ENCODE measurements at places on chromosomes 1 and 21.

GRCh38 chr1:112533029-112533428 lies 24.3 kb downstream of the WNT2B start:
- DNase-seq, result no peak

DNA sequence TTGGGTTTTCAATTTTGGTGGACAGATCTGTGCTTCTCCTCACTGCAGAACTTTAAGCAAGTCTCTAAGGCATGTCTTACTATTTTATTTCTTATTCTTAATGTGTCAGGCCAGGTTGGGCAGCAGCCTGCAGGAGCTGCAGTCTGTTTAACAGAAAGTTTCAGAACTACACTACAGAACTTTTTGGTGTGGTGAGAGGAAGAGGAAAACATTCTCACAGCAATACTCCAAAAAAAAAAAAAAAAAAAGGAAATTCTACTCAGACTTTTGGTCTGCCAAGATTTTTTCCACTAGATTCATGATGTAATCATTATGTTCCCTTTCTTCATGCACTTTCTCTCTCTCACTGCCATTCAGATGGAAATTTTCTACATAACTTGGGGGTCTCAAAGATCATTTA lies 255.2 kb downstream of the COL11A1 start:
- DNase-seq, result no peak

GRCh38 chr1:194133152-194133551 lies 946.7 kb upstream of the B3GALT2 start:
- no peak for DNase-seq

GRCh38 chr1:17187051-17187450 lies 17.9 kb upstream of the PADI1 start:
- no peak for DNase-seq

DNA sequence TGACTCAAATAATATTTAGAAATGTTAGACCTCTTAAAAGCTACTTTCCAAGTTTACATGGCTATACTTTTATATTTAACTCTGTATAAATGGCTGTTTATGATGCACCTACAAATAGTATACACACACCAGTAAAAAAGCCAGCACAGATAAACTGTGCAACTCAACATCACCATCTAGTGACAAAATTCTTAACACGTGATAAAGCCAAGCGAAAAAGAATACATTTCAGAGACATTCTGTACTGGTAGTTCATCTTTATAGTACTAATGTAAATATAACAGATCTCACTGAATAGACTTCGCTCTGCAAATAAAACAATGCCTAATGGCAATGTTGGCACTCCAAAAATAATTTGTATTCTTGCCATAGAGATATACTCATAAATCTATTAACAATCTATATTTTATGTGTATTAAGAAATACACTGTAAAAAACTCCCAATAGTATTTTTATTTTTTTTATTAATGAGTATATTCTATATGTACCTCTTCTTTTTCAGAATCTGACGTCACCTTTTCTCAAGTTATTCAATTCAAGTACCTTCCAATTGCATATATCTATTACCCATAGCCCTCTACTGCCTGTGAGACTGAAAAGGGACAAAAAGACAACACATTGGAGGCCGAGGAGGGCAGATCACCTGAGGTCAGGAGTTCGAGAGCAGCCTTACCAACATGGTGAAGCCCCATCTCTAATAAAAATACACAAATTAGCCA lies 100.2 kb downstream of the DPYD start:
- DNase-seq, result no peak

- DNase-seq, result no peak
Observed at GRCh38 chr1:69121723-69122122, 446.0 kb upstream of the LRRC7 start.

- no peak for DNase-seq
Observed at GRCh38 chr1:113282893-113283285, 107.4 kb upstream of the MAGI3 start.

DNA sequence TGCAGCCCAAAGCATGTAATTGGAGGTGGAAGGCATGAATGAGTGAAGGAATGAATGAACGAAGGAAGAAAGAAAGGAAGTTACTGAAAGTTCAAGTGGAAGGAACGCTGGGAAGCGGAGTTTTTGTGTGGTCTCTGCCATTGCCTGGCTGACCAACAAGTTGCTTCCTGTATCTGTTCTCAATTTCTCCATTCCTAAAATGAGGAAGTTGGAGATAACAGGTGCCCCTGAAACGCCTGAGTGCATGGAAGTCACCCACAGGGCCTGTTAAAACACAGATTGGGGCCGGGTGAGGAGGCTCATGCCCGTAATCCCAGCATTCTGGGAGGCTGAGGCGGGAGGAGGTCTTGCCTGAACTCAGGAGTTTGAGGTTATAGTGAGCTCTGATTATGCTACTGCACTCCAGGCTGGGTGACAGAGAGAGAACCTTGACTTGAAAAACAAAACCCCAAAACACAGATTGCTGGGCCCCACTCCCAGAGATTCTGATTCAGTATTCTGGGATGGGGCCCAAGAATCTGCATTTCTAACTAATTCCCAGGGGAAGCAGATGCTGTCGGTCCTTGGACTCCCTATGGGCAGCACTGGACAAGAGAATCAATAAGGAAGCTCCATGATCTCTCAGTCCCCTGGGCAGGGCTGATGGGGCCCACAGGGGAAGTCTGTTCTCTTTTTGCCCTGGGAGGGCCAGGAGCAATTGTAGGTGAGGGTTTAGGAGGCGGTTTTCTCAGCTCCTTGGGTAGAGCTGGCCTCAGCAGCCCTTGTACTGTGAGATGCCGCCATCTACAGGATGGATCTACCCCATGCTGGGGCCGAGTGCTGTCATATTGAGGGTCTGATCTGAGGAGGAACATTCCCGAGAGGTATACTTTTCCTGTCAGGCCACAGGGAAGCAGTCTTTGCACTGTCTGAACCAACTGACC lies 3.3 kb upstream of the CNR2 start:
- DNase-seq, result peak; percentile 5

DNA sequence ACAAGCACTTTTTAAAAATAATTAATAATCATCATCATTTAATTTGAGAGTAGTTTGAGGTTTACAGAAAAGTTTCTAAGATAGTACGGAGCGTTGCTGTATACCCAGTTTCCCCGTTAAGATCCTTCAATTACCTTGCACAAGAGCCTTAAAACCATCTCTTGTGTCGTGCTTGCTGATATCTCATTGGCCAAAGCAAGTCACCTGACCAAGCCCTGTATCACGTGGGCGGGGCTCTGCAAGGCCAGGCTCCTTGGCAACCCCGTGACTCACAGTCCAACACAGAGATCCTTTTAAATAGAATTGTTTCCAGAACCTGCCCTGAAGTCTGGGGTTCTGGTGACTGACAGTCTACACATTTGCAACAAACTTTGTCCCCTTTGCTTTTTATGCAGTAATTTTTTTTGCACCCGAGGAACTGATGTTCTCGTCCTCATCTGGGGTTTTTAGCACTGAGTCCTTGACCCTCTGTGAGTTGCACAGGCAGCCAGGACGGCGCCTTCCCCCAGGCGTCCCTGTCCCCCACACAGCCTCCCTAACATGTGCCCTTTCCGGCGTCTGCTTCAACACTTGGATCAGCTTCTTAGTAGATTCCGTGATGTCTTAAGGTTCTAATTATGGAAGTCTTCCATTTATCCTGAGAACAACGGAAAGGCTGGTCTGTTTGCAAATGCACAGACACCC lies 183.3 kb upstream of the TMEM51 start:
- DNase-seq, result no peak

DNA sequence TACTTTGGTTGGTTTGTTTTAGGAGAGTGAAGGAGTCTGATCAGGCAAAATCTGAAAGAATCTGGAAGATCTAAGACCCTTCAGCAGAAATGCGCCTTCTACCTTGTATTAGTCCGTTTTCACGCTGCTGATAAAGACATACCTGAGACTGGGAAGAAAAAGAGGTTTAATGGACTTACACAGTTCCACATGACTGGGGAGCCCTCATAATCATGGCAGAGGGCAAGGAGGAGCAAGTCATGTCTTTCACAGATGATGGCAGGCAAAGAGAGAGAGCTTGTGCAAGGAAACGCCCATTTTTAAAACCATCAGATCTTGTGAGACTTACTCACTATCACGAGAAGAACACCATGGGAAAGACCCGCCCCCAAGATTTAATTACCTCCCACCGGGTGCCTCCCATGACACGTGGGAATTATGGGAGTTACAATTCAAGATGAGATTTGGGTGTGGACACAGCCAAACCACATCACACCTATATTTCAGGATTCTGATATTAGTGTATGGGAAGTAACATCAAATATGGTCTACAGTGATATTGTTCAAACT lies 99.3 kb downstream of the GLUL start:
- no peak for DNase-seq

- DNase-seq, result no peak
Observed at GRCh38 chr1:110228381-110228780, 18.3 kb downstream of the KCNC4 start.

DNA sequence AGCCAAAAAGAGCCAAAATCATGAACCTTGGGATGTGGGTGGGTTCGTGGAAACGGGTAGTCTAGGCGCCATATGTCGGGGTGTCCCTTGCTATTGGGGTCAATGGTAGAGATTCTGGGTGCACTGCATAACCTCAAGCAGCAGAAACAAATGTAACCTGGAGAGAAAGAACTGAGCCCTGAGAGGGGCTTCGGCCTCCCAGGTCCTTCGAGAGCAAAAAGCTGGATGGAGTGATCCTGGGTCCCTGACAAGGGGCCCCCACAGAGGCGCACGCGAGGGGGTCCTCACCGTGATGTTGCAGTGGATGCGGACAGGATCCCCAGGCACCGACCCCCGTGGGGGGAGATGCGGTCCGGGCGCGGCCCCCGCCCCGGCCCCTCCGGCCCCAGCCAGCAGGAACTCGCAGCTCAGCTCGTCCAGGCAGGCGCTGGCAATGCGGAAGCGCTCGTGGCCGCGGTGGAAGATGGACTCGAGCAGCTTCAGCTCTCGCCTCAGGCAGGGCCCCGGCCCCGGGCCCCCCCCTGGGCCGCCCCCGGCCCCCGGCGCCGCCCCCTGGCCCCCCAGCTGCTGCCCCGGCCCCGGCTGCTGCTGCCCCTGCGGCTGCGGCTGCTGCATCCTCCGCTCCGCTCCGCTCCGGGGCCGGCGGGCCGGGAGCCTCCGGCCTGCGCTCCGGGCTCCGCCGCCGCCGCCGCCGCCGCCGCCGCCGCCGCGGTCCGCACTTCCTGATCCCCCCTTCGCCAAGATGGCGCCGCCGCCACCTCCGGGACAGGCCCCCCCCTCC lies at the start of gene UBE2Q1:
TSS of gene UBE2Q1 (minus strand) at position 724 of the 781 bp plus-strand sequence. CDS start at position 615, 109 bp downstream.
- DNase-seq, result no peak

DNA sequence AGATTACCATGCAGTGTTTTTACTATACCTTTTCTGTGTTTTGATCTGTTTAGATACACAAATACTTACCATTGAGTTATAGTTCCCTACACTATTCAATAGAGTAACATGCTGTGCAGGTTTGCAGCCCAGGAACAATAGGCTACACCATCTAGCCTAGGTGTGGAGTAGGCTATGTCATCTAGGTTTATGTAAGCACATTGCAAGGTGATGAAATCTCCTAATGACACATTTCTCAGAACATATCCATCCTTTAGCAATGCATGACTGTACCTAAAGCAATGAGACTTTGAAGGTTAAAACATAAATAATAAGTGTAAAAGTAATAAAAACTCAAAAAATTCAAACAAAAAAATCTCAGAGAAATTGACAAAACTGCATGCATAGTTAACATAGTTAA lies 358.6 kb downstream of the USH2A start:
- DNase-seq, result no peak

- no peak for DNase-seq
Observed at GRCh38 chr1:11462224-11462923, 16.6 kb upstream of the DISP3 start.

DNA sequence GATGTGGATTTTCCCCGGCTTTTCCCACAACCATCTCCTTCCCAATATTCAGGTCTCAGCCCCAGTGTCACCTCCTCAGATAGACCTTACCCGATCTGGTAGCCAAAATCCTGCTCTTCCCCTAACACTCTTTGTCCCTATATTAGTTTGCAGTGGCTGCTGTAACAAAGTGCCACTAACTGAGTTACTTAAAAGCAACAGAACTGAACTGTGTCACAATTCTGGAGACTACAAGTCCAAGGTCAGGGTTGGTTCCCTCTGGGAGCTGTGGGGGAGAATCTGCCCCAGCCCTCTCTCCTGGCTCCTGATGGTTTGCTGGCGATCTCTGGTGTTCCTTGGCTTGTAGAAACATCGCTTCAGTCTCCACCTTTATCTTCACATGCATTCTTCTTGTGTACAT lies 64.0 kb downstream of the NENF start:
- DNase-seq, result no peak

DNA sequence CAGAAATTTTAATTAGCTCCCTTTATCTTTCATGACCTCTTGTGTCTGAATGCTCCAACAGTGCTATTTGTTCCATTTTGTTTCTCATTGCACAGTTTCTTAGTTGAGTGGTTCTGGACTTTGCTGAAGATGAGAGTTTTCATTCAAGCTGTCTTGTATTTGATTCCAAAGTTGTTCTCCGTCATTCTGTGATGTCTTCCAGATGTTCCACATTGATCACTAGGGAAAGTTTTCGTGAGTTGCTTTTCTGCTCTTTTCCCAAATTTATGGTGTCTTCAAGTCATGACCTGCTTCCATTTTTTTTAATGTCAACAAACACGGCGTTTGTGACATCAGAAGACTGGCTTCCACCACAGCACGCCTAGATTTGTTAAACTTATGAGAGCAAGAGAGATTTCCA lies 575.5 kb downstream of the MRPL39 start:
- DNase-seq, result no peak

GRCh38 chr1:45444609-45445131 lies 46.3 kb downstream of the TESK2 start:
- DNase-seq, result no peak

- DNase-seq, result no peak
Observed at GRCh38 chr1:82227306-82228095, 426.8 kb downstream of the ADGRL2 start.

DNA sequence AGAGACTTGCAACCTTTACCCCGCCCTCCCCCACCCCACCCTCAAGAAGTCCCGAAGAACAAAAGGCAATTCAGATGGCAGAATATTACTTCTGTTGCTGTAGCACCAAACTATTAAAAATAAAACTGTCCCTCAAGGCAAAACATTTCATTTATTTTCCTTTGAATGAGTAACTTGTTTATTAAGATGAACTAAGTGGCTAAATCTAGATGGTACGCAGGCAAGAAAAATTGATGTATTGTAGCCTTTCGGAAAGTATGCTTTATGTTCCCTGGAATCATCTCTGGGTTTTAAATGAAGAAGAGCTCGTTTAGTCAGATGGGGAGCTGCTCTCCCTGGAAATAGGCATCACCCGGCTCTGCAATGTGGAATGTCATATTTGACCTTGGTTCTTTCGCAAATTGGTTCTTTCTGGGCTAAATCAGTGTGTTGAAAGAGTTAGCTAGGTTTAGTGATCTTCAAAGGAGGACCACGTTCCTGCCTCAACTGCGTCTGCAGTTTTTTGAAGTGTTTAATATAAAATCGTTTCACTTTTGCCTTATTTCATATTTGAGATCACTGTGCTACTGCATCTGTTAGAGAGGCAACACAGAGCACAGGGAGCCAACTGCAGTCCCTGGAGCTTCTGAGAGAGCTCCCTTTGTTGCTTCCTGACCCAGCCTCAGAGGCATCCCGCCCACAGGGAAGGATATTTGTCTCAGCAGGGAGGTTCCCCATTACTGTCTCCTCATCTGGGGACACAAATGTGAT lies 61.8 kb downstream of the KIF26B start:
- no peak for DNase-seq

- no peak for DNase-seq
Observed at GRCh38 chr1:226920446-226920894, 19.6 kb upstream of the COQ8A start.

Measured in stimulated activated CD4-positive, alpha-beta T cell treated with anti-CD3 and anti-CD28 coated beads, Interleukin-1b, Interleukin-23, amount 100 ng/mL, for 1 hour (primary cell).